HFFc6 (cell line): ENCODE measurements at places on chromosomes 3 and 15.

- no peak for DNase-seq
Observed at GRCh38 chr15:91894606-91895005, 41.1 kb downstream of the SLCO3A1 start.

GRCh38 chr3:24299246-24299805 is 195.3 kb downstream of the THRB start:
- DNase-seq = no peak

GRCh38 chr15:37574985-37575384 is 359.5 kb upstream of the TMCO5A start:
- DNase-seq = no peak

- DNase-seq = no peak
Observed at GRCh38 chr3:43627360-43627759, 5.5 kb upstream of the ANO10 start.

DNA sequence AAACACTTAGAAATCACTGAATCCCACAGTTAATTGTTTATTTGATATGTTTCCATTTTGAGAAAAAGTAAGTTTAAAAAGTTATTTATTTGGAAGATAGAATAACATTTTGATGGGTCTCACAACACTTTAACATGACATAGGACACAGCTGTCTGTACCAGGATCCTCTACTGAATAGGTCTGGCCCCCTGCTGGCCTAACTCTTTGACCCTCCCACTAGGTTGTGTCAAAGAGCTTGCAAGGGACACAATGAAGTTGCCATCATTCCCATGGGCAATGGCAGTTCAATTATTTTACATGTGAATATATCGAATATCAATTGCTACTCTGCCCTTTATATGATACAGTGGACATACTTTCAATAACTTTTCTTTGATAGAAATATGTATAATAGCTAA is 138.9 kb downstream of the EPHA3 start:
- no peak for DNase-seq

DNA sequence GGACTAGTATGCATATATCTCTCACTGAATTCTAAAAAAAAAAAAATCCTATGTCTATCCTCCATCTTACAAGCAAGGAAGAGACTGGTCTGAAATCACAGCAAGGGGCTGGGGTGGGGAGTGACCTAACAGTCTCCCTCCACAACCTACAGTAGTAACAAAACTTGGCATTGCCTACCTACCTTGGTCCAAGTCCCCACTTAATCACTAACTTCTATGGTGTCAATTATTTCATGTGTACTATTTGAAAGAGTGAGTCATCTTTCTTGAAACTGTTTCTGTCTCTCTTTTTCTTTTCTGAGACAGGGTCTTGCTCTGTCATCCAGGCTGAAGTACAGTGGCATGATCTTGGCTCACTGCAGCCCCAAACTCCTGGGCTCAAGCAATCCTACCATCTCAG is 36.8 kb downstream of the CHAC1 start:
- no peak for DNase-seq

DNA sequence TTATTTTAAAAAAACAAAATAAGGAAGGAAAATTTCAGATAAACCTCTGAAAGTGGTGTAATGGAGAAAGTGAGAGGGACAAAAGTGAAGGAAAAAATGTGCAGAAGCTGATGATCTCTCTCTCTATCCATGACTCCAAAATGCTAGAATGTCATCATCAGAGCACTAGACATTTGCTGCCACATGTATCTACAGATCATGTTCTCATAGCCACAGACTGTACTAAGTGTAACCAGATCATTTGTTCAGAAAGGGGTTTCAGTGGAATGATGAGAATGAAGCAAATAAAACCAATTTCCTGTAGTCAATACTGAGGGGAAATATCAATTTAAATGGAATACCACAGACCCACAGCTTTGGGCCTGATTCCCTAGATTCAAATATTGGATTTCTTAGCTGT is 104.3 kb upstream of the CHMP2B start:
- DNase-seq = no peak

DNA sequence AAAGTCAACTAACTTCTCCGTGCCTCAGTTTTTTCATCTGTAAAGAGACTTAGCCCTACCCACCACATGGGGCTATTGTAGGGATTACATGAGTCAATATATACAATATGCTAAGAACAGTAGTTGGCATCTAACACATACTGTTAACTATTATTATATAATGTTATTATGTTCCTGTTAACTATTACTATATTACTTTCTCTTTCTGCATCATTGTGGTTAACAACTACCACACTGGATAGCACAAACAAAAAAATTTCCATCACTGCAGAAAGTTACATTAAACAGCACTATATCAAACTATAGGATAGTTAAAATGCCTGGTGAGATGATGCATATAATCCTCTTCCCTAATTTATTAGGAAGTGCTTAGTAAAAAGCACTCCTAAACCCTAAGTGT is 23.7 kb downstream of the STAG1 start:
- DNase-seq = no peak

DNA sequence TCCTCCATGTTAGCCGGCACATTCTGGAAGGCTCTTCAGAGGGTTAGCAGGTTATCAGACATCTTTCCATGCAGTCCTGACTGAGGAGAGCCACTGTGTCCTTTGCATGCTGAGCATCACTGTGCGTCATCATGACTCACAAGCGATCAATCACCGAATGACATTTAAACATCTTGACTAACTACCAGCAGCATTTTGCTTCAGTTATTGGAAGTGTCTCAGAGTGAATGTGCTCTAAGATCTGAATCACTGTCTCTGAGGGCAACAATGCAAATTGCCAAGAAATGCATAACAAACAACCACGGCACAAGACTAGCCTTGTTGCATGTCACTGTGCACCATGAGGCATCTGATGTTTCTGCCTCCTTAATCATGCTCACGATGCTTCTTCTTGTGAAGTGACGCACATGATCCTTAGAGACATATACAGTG is 18.3 kb upstream of the ATP8B4 start:
- DNase-seq = peak; percentile 99

DNA sequence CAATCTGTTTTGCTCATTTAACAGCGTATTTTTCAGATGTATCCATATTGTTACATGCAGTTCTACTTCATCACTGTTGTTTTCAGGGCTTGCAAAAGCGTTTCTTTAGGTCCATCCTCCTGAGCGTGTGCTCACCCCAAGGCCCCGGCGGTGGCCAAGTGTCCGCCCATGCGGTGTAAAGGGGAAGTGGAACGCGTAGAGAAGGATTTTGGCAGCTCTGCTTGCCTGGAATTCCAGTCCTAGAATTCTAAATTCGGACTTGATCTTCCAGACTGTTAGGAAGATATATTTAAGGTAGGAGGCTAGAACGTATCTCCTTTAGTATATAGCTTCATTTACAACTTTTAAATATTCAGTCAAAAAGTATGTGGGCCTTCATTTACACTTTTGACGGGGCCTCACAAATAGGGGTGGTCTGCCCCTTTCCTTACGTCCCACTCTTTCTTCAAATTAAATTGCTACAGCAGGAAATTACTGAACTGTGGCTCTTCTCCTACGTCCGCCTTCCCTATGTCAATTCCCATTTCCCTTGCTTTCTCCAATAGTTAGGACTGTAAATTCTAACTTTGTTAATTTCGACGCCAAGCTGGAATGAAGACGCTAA is 609 bp upstream of the TBC1D23 start:
- DNase-seq = no peak

DNA sequence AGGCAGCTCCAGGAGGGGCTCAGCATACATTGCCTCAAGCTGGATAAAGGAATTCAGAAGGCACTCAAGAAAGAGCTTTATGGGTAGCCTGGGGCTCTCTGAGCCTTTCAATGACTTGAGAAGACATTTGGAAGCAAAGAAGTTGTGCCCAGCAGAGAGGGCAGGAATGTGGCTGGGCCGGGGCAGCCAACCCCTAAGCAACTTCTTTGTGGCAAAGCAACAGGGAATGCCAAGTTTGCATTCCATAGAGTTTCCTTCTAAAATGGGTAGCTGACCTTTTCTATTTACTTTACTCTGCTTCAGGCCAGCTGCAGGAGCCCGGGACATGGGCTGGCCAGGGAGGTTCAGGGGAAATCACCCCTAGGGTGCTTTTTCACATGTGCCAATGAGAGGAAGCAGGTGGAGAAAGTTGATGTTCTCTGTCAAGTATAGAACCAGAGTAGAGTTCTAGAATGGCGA is 45.6 kb downstream of the CCDC12 start:
- DNase-seq = no peak

DNA sequence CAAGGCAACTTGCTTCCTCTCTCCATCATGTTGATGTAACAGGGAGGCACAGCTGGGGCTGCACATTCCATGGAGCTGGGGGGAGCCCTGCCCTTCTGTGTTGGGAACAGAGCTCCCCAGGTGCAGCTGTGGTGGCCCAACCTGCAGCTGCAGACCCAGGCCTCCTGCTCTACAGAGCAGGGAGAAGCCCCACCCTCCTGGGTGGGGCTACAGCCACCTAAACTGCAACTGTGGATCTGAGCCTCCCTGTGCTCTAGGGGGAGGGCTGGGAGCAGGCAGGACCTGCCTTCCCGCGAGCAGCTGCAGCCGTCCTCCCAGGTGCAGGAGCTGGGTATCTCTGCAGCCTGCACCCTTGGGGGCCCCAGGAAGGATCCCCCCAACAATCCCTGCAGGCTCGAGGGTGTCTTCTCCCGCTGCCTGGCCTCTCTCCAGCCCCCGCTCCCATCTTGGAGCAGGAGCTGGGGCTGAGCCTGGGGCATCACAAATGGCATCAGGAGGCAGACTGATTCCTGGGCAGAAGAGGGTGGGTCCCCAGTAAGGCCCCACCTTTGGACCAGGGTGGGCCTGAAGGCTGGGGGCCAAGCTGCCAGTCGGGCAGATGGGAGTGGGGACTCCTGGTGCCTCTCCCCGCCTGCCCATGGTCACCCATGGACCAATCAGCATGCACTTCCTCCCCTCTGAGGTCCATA is 7.4 kb downstream of the LRRC58 start:
- no peak for DNase-seq

DNA sequence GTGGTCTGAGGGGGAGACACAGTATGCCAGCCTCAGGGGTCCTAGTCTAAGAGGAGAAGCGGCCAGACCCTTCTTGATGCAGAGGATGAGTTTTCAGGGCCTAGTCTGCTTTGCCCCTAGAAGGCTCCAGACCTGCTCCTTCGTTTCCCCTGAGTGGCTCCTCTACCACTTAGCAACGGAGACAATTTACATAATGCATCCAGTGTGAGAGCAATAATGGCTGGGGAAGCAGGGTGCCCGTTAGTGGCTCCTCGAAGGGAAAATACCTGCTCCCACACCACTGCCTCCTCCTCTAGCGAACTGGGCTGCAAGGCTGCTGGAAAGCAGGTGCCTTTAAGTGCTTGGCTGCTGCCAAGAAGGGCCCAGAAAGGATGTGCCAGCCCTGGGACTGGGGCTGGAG is 38.9 kb downstream of the CACNA2D2 start:
- no peak for DNase-seq

- peak; percentile 77 for DNase-seq
Observed at GRCh38 chr15:31236184-31237042, 90.2 kb upstream of the KLF13 start.

GRCh38 chr3:127637971-127638370 is 9.0 kb downstream of the PODXL2 start:
- DNase-seq = no peak
